ENCODE measurements at places on chromosomes 1 and 21.
A peak's percentile ranks its signal among the peaks of the same experiment; 100 is the strongest.

GRCh38 chr1:93579891-93580290 lies 101.7 kb downstream of the BCAR3 start:
- peak; percentile 61 for DNase-seq

GRCh38 chr1:51329443-51330325 lies 678 bp downstream of the TTC39A start:
- no peak for DNase-seq

- no peak for DNase-seq
Observed at GRCh38 chr1:169260478-169261151, 107.0 kb downstream of the NME7 start.

GRCh38 chr1:185734929-185735700 lies 924 bp downstream of the HMCN1 start:
- DNase-seq = no peak

DNA sequence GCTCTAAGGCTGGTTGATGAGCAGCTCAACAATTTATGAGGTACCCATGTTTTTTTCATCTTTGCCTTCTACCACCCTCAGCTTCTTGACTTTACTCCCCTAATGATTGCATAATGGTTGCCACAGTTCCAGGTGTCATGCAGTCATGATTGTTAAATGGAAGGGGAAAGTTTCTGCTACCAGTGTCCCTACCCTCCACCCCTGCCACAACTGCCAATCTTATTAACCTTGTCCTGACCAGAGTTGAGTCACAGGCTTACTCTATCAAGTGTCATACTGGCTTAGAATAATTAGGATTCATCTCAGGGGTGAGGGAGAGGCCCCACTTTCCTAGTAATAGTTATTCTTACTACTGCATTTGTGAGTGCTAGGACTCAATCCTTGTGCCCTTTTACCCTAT lies 7.9 kb upstream of the FUBP1 start:
- no peak for DNase-seq

- peak; percentile 71 for DNase-seq
Observed at GRCh38 chr1:88061492-88062177, 622.4 kb upstream of the PKN2 start.

All from fibroblast of skin of right biceps (primary cell).